Right renal pelvis (tissue), 4 donors: ENCODE measurements at places on chromosomes 11 and 22.

DNA sequence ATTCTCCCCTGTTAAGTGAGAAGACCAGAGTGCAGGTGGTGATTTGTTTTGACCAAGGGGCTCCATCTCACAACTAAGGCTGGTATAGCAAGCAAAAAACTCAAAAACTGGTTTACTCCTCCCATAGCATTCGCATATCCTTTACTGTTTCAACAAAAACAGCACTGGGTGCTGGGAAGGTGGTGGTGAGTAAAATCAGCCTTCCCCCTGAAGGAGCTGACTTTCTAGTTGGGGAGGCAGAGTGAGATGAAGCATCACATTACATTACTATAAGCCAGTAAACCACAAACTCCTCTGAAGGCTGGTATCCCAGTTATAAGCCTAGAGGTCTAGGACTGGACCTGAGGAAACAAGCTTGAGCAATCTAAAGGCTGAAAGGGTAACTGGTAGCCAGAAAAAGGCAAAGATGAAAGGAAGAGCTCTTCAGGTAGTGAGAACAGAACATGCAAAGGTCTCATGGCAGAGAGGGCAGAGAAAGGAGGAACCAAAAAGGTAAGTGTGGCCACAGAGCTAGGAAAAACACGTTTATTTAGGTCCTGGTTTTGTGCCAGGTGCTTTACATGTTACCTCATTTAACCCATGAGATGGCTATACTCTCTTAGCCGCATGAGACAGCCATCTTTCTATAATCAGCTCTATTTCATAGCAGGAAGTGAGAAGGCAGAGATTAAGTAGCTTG, 22.3 kb downstream of the TMEM123 start:
- no peak for DNase-seq

DNA sequence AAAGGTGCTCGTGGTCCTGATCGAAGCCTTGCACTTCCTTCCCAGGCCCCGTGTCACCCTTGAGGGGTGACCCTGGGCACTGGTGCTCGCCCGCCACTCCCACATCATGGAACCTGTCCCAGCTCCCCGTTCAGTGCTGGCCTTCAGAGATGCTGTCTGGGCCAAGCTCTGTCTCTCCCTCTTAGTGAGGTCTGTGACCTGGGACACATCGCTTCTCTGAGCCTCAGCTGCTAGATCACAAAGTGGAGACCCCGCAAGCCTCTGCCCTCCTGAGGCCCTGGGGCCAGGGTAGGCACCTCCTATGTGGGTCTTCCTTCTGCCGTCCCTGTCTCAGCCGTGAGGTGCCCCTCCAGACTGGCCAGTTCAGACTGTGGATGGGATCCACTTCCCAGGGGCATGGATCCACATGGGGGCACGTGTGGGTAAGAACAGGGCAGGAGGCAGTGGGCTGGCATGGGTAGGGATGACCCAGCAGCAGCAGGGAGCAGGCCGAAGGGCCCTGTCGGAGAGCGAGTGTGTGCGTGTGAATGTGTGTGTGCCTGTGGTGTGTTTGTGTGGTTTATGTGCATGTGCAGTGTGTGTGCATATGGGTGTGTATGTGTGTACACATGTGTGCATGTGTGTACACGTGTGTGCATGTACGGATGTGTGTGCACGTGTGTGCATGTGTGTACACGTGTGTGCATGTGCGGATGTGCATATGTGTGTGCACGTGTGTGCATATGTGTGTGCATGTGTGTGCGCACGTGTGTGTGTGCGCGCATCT, 1073.7 kb downstream of the BRD1 start:
- no peak for DNase-seq

GRCh38 chr22:47691152-47691895, 928.9 kb downstream of the TBC1D22A start:
- no peak for DNase-seq

GRCh38 chr11:57787920-57788702, 26.5 kb downstream of the CTNND1 start:
- DNase-seq = no peak

- DNase-seq = no peak
Observed at GRCh38 chr22:36149441-36149840, 11.1 kb downstream of the APOL3 start.

- no peak for DNase-seq
Observed at GRCh38 chr22:19965771-19966709, 24.4 kb upstream of the TXNRD2 start.

GRCh38 chr22:31253949-31254348, 38.3 kb downstream of the PIK3IP1 start:
- DNase-seq = no peak

DNA sequence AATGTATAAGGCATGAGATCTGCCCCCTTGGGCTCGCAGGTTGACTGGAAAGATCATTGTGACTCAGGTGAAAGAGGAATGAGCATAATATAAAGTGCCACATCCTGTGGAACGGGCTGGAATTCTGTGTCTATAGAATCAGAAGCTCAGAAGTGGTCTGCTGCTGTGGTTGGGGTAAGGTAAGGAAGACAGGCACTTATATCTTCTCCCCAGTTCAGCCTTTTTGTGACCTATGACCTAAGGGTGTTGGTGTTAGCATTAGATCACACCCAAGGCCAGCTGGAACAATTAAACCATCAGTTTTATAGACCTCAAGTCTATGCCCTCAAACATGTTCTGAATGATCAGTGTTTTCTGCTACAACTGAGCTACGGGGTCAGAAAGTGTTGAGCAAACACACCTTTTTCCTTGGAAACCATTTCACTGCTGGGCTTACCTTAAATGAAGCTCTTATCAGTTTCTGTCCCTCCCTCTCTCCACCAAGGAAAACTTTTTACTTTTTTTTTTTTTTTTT, 15.7 kb upstream of the POU2AF3 start:
- DNase-seq = no peak

DNA sequence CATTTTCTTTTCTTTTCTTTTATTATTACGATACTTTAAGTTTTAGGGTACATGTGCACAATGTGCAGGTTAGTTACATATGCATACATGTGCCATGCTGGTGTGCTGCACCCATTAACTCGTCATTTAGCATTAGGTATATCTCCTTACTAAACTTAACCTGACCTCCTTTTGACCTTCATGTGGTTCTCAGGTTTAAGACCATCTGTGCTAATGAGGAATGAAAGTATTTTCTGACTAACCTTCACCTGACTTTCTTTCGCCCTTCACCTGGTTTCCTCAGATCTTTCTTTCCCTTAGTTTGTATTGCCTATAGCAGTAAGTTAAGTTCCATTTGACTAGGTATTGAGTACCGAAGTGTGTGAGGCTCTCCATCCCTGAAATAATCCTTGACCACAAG, 6.5 kb downstream of the EXPH5 start:
- DNase-seq = no peak

- no peak for DNase-seq
Observed at GRCh38 chr11:20861322-20861721, 191.9 kb downstream of the NELL1 start.

DNA sequence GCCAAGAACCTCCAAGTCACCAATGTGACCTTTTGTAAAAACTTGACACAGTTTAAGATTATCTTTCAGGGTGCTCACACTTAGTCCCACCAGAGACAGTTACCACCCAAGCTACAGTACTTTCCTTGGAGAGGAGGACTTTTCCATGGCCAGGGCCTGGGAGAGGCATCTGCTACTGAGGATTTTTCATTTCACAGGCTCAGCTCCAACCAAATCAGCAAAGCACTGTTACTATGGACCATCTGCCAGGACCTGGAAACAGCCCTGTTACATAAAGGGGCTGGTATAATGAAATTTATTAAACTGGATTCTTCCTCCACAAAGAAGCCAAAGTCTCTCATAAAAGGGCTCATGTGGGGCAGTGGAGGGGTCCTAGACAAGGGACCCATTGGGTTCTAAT, 38.6 kb downstream of the SERGEF start:
- no peak for DNase-seq

DNA sequence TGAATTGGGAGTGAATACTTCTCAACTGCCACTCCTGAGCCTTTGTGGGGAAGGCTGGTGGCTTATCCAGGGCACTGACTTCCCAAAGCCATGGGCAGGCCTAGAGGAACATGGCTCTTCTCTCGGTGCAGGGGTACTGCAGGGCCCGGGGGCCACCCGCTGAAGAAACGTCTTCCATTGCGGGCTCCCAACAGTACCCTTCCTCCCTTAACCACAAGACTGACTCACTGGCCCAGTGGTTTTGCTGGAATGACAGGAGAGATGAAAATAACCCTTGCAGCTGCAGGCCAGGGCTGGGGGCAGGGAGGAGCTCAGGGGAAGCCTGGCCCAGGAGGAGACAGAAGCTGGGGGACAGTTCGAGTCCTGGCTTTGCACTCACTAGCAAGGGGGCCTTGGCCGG, 13.5 kb downstream of the TXN2 start:
- DNase-seq = no peak
